ENCODE measurements at places on chromosomes 7 and 10. TPM values are rescaled to one million over a fixed set of nuclear protein-coding genes. Genes with fewer than 3 reads are reported as not detected.

The TIMM23B gene
- total RNA-seq: 12.3 TPM

The CRTAC1 gene
- 0.11 TPM for total RNA-seq

The ZNF33B gene
- total RNA-seq: 17.1 TPM

The CLEC2L gene
- 0.26 TPM for total RNA-seq

The OR2A1 gene
- not detected for total RNA-seq

The AKR1C8 gene
- not detected for total RNA-seq

The EN2 gene
- not detected for total RNA-seq

The BAMBI gene
- 41.4 TPM for total RNA-seq

The ECD gene
- total RNA-seq: 40.7 TPM

The PRKCQ gene
- 22.3 TPM for total RNA-seq

The AKR1C1 gene
- total RNA-seq: 2.8 TPM

The NIPSNAP2 gene
- total RNA-seq: 31.4 TPM

The CCL26 gene
- 2.2 TPM for total RNA-seq

The IDI2 gene
- not detected for total RNA-seq

All from endodermal cell (in vitro differentiated cells).